Posterior cingulate gyrus (tissue), 11 donors: ENCODE measurements at places on chromosomes 13 and 19.

DNA sequence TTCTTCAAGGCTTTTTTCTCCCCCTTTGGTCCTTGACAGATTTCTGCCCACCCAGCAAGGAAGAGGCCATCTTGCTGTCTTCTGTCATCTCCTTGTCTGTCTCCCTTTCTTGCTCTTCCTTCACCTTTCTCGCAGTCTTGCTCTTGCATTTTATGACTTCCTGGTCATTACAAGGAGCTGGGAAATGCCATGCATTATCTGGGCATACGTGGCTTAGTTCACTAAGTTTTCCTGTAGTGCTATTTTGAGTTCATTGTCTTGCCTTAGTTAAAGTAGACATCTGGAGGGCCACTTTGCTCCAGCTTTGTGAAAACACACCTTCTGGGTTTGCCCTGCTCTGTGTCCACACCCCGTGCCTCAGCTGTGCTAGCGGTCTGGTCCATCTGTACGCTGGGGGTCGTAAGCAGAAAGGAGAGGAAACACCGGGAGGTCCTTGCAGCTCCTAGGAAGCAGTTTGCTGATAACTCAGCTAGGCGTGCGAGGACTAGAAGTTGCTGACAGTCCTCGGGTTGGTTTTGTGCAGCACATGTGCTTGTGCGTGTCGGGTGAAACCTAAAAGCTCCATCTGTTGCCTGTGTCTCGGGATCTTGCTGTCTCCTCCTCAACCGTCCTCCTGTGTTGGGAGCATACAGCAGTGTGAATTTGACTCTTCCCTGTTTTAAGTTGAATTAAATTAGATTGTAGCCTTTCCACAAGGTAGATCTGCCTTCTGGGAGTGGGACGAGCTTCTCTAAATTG lies 59.4 kb downstream of the ARHGEF7 start:
- no peak for DNase-seq

GRCh38 chr19:52646571-52647217 lies 8.5 kb upstream of the ZNF83 start:
- no peak for DNase-seq

- DNase-seq, result no peak
Observed at GRCh38 chr13:74289861-74290773, 155.9 kb upstream of the KLF12 start.

DNA sequence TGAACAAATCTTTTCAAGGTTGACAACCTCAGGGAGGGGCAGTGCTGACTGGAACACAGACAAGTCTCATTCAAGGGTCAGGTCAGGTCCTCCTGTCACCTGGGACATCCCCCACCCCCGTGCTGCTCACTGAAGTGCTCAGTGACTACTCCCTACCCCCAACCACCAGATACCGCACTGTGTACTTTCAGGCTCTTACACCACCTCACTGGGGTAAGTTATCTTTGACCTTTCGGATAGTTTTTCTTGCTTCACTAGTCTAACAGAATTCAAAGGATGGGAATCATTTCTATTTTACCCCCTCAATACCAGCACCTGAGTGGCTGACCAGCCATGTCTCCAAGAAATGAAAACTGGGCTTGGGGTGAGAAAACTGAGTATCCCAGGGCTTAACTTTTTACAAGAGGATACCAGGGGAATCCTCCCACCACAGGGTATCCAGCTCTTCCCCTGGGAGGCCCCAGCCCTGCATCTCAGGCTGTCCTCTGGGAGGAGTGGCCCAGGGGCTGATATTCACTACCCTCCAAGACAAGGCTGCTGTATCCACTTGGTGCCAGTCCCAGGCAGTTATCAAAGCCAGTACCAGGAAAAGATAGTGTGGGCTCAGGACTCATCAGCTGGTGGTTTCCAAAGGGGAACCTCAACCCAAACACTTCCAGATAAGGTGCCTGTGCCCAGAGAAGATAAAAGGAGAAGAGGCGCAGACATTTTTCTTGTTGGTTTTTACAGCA lies 2.1 kb downstream of the ZNF563 start:
- no peak for DNase-seq

- DNase-seq, result peak; percentile 33
Observed at GRCh38 chr13:30421093-30422053, 920 bp upstream of the UBE2L5 start.

GRCh38 chr19:48859711-48860572 lies 8.5 kb downstream of the PLEKHA4 start:
- no peak for DNase-seq

- DNase-seq, result no peak
Observed at GRCh38 chr19:3234800-3235199, 10.3 kb downstream of the CELF5 start.

DNA sequence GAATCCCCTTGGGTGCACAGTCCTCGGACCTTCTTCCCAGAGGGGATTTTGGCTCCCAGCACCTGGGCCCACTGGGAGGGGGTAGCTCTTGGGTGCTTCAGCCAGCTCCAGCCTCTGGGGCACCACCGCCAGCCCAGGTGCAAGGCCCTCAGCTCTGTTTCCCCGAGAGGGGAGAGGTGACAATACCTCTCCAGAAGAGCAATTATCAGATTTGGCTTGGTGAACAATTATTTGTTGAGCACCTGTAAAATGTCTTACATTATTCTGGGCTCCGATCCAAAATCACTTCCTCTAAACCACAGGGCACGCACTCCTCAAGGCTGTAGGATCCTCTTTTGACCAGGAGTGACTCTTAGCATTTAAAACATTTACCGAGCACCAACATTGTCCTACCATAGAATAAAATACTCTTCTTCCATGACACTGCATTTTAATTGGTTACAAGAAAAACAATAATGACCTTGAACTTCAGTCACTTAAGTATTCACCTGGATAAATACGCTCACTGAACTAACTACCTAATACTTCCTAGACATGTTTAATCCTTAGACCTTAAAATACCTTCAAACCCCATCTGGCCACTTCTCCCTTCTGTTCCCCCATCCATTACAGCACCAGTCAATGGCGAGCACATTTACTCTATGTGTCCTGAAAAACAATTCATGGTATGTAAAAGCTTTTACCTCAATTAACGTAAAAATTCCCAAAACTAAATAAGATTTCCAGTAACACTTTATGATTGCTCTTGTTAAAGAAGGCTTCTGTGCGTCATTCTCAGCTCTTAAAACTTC lies 54.8 kb downstream of the ABCC4 start:
- DNase-seq, result no peak

- peak; percentile 98 for DNase-seq
Observed at GRCh38 chr19:3346677-3347353, 19.6 kb upstream of the NFIC start.

GRCh38 chr13:108463340-108463739 lies 166.1 kb upstream of the MYO16 start:
- DNase-seq, result no peak

DNA sequence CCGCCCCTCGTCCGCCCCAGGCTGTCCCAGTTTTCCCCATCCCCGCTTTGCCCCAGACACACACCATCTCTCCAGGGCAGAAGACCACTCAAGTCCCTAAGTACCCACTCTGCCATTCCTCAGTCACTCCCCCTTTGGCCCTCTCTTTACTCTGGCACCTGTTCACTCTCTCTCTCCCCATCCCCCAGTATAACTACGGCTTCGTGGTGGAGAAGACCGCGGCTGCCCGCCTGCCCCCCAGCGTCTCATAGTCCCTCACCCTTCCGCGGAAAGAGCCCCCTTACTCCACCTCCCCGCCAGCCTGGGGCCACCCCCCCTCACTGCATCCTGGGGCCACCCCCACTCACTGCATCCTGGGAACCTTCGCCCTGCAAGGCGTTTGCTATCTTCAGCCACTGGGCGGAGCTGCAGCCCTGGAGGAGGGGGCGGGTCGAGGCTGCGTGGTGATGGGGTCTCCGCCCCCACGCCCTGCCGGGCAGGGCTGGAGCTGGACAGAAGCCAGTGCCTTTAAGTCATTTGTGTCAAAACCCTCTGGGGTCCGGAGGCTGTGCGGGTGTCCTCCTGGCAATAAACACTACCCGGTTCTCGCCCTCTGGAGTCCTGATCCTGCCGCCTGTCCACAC lies 5.0 kb downstream of the MVB12A start:
- peak; percentile 29 for DNase-seq

GRCh38 chr19:33521480-33522370 lies at the start of gene PEPD:
TSS of gene PEPD (minus strand) at chr19:33521791. CDS start at chr19:33521760, 31 bp downstream.
- DNase-seq, result peak; percentile 94

- DNase-seq, result no peak
Observed at GRCh38 chr13:32548837-32549236, 10.2 kb upstream of the N4BP2L2 start.

GRCh38 chr19:52369559-52370340 lies at the start of gene ZNF880:
TSS of gene ZNF880 (plus strand) at chr19:52369923. CDS start at chr19:52369966, 43 bp downstream.
- peak; percentile 94 for DNase-seq

DNA sequence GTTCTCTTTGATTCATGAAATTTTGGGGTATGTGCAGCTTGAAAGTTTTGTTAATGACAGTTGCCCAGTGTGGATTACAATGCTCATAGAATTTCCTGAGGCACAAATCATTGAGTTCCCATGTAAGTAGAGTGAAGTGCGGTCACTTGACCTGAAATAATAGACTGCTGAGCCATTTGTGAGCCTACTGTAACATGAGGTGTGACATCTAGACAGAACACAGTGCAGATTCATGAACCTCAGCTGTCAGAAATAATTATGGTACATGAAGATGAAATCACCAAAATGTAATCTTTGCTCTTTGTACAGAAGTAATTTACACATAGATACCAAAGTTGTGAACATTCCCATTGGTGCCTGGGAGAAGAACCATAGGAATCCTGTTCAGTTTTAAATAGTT lies 84.6 kb downstream of the DHRS12 start:
- DNase-seq, result no peak

DNA sequence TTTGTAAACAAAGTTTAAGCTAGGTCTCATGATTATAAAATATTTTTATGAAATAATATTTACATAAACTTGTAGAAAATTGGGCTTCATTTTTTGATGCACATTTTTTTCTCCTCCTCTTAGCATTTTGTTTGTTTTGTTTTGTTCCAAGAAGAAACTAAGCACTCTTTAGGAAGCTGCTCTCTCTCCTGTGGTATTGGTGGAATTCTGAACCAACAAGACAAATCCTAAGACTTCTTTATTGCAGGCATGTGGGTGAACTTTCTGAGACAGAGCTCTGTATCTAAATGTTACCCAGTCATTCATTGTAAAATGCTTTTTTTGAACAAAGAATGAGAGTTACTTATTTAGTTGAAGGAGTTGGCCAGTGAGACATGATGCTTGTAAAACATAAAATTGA lies 39.3 kb downstream of the LMO7 start:
- no peak for DNase-seq

DNA sequence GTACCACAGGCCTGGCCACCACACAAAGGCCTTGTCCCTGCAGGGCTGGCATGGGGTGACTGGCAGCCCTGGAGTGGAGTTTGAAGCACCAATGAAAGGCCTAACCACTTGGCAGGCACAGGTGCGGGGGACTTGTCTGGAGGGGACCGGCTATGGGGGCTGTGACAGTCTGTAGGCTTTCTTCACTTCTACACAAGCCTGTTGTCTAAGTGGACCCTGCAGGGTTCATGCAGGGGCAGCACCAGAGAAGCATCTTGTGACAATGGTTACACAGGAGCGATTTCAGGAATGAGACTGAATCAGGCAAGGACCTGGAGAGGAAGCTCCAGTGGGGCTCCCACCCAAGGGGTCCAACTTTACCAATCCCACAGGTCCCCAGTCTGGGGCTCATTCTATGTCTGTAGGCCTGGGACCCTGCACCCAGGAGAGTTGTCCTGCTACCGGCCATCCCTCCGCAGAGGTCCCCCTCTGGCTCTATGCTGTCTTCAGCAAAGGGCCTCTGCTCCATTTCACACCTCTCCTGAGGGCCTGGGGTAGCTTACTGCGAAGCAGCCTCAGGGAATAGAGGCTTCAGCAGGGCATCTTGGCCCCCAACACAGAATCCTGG lies 2.3 kb upstream of the ZNF837 start:
- DNase-seq, result no peak

- DNase-seq, result no peak
Observed at GRCh38 chr13:57056601-57057180, 84.0 kb upstream of the PRR20A start.

- no peak for DNase-seq
Observed at GRCh38 chr19:49910179-49910578, 13.5 kb upstream of the IL4I1 start.

DNA sequence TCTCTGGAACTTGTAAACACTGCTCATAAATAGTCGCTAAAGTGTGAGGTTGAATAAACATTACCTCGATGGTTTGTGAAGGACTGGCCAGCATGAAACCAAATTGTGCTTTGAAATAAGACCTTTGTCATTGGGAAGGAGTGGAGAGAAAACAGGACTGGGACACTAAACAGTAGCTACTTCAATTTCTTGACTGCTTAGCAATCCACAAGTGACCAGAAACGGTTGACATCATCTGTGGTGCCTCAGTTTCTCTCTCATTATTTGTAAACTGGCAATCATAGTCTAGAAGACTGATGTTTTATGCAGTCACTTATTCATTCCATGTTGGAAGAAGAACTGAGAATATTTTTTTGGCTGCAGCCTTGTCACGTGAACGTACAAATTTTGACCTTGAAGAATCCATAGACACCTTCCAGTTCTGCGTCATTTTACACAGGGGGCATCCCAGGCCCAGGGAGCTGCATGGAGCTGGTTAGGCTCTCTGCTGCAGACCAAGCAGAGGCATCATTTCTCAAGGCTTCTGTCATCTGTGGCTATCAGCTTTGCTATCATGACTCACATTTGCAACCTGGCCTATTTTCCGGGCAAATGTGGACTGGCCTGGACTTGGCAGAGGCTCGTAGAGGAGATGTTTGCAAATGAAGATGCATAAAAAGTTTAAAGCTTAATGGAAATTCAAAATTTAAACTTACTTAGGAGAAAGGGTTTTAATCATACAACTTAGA lies 391.8 kb downstream of the FGF9 start:
- DNase-seq, result no peak

DNA sequence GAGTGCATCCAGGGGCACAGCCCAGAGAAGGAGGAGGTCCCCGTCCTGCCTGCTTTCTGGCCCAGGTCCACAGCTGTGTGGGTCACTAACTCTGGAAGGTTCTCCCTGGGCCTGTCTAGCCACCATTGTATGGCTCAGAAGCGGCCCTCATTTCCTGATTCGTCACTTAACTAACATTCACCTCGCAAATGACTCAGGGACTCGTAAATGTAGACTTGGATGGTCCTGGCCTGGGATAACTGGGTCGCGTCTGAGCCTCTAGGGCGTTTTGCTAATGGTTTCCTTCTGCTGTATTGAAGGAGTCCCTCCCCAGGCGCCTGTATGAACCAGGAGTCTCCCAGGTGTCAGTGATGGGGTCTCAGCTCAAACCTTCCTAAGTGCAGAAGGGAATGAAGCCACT lies 162.8 kb downstream of the ZNF536 start:
- no peak for DNase-seq

DNA sequence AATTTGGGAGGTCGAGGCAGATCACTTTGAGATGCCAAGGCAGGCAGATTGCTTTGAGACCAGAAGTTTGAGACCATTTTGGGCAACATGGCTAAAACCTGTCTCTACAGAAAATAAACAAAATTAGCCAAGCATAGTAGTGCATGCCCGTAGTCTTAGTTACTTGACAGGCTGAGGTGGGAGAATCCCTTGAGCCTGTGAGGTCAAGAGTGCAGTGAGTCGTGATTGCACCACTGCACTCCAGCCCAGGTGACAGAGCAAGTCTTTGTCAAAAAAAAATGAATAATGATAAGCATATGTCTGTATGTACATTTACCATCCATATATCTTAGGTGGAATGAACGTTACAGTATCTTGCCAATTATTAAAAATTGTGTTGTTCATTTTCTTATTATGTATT lies 2447.7 kb downstream of the PCDH9 start:
- no peak for DNase-seq

GRCh38 chr19:16369664-16370576 lies 45.3 kb downstream of the KLF2 start:
- DNase-seq, result peak; percentile 17

GRCh38 chr13:99353836-99354235 lies 46.6 kb upstream of the GPR183 start:
- DNase-seq, result no peak

- no peak for DNase-seq
Observed at GRCh38 chr19:5951338-5951861, 26.5 kb downstream of the RANBP3 start.

- DNase-seq, result no peak
Observed at GRCh38 chr19:21434967-21435544, 38.1 kb downstream of the ZNF493 start.
